ENCODE measurements at places on chromosomes 16 and 17.

DNA sequence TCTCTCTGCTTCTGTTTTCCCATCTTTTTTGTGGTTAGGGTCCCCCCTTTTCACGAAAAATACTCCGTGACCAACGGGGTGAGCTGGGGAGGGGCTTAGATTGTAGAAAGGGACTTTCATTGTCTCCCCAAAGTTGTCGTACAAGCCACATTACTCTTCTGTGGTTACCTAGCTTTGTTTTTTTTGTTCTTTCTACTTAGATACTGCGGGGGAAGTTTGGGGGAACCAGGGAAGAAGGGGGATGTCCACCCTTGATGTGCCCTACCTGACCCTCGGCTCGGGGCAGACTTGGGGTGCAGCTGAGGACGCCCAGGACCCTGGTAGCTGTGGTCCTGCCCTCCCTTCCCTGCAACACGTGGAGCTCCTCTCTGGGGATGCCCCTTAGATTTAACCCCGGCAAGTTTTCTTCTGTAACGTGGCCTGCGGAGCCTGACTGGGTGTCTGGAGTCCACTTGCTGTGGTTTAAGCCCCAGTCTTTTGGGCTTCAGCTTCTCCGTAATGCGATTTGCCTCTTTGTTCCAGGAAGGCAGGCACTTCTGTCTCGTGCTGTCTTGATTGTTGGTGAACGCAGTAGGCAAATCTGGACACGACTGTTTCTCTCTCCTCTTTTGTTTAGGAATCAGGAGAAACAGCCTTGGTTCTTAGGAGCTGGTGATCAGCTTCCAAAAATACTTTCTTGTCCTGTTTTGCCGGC lies 892 bp downstream of the ABCC1 start:
- DNase-seq, result no peak

DNA sequence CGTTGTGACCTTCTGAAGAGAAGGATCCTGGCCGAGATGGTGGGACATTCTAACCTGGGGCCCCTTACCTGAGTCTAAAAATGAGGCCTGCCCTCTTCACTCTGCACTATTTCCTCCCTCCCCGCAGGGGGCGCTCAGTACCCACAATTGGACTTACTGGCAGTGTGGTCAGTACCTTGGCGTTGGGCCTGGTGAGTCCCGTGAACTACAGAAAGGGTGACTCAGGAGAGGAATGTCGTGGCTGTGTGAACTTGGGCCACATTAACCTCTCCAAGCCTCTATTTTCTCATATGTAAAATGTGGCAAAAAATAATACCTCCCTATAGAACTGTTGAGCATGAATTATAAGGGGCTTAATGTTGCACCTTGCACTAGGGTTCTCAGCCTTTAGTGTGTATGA lies 3.9 kb downstream of the RSAD1 start:
- peak; percentile 87 for DNase-seq

DNA sequence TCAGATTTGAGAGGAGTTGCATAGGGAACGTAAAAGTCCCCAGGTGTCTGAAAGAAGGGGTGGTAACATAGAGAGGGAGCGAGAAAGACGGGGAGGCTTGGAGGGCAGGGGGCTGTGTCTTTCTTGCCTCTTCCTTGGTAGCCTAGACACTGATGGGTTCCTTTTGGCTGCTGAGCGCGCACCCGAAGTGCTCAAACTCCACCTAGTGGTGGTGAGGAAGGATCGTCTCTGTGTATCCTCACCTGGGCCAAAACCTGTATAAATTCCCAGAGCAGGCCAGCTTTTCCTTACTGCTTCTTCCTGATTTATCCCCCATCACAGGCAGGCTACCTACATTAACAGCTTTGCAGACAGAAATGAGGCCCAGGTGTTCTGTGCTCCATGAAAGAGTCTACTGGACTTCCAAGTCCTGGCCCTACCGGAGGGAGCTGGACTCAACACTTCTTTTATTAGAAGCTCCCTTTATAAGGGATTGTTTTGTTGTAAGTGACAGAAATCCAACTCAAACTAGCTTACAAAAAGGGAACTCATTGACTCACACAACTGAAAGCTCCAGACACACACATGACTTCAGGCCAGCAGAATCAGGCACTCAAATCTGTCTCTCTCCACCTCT lies 5.5 kb upstream of the SLC25A35 start:
- DNase-seq, result peak; percentile 40

DNA sequence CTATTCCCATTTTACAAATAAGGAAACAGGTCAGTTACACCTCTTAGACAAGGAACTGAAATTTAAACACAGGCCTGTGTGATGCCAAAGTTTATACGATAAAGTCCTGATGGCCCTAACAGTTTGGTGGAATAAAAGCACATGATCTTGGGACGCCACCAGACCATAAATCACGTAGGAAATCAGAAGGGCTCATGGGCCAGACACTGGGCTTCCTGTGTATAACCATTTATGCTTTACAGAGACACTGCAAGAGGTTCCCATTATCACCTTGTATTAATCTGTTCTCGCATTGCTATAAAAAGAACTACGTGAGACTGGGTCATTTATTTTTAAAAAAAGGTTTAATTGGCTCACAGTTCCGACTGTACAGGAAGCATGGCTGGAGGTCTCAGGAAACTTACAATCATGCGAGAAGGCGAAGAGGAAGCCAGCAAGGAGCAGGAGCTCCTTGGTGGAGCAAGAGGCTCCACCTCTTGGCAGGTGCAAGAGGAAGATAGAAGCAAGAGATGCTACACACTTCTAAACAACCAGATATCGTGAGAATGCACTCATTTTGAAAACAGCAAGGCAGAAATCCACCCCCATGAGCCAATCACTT lies 124.0 kb upstream of the MON1B start:
- DNase-seq, result no peak

DNA sequence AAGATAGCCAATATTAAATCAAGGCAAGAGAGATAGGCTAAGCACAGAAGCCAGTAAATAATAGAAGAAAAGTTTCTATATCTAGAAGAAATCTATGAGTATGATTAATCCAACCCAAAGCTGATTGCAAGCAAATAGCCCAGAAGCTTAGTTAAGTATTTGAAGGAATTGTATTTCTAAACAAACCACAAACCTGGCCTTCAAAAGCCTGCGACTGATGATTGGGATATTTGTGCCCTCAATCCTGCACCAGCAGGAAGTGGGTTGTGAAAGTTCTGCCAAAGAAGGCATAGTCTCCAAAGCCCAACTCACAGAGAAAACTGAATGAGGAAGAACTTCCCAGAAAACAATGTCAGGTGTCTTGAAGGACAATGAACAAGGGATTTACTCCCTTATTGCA lies 114.5 kb upstream of the C17orf78 start:
- no peak for DNase-seq

DNA sequence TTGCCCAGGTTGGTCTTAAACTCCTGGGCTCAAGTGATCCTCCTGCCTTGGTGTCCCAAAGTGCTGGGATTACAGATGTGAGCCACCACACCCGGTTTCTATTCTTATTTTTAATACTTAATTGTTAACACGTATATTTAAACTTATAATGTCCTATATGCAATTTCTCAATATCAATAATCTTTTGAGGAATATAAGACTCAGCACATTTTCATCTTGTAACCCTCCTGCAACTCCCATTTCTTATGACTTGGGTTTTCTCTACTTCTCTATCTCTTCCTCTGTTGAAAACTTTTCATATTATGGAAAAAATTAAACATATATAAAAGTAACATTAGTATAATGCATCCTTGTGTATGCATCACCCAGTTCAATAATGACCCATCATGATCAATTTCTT lies 150.7 kb downstream of the PRKCB start:
- no peak for DNase-seq

- peak; percentile 74 for DNase-seq
These were observed 7.4 kb downstream of the NDRG4 start for GRCh38 chr16:58507195-58507962.

DNA sequence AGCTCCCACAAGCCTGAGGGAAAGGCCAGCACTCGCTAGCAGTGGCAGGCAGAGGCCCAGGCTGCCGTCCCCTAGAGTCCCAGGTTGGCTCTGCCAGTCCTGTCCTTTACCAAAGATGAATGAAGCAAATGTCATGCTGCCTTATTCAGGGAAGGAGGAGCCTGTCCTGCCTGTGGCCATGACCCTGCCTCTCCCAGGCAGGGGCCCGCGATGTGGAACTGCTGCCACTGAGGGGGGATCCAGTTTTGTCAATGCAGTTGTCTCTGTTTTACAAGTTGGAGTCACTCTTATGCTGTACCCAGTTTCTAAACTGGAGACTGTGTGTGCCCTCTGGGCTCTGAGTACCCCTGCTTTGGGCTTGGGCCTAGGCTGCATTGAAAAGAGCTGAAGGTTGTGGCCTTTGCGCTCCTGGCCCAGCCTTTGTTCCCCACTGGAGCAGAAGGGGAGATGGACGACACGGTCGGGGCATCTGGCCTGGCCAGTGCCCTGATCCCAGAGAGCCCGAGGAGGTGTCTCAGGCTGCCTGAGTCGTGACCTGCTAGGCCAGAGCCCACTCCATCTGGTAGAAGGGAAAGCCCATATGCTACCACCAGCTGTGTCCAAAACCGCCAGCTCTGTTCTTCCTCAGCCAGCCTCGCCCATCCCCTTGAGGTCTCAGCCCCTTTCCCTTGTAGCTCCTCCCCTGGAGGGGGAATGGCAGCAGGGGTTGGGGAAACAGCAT lies 5.5 kb downstream of the LIMD2 start:
- no peak for DNase-seq

- peak; percentile 55 for DNase-seq
These were observed 21.7 kb downstream of the KATNIP start for GRCh38 chr16:27571433-27572326.

DNA sequence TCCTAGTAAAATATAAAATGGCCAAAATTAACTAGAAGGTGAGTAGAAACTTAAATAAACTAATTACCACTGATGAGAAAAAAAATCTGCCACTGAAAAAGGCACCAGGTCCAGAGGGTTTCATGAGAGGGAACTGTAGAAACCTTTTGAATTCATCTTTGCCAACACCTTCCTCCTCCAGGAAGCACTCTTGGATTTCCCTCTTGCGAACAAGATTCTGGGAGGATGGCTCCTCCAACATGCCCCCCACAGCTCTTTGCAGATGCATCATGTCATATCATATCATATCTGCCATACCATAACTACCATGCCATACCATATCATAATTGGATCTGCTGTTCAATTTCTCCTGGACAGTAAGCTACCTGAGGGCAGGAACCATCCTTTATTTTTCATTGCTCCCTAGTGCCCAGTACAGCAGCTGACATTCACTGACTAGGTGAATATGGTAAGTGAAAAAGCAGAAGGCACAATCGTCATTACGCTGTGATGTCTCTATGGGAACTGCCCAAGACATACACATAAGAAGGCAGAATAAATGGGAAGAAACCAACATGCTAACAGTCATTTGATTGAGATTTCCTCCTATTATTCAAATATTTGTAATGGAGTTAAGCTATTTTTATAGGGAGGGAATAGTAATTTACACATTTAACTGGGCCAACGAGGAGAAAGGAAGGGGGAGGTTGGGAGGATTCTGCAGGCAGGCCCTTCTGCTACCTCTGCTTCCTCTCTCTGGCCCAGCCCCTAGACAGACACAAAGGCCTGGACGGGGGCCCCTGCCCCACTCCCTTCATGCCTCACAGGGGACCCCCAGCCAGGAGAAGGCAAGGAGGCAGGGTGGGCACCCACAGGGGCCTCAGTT lies 110.1 kb upstream of the SMURF2 start:
- peak; percentile 69 for DNase-seq

DNA sequence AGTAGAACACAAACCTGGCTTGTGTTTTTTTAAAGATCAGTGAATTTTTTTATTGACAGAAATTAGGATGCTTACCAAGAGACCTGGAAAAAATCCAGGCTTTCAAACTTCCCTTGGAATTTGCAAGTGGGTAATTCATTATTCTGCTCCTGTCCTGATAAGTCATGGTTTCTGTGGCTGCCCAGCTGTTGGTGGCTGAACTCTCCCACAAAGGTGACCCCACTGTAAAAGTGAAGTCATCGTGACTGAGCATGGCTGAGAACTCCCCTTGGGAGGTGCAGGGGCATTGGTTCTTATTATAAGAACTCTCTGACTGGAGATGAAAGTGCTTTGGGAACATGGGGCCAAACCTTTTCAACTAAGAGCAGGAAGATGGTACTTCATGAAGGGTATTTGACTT lies 46.6 kb upstream of the TANC2 start:
- DNase-seq, result no peak

DNA sequence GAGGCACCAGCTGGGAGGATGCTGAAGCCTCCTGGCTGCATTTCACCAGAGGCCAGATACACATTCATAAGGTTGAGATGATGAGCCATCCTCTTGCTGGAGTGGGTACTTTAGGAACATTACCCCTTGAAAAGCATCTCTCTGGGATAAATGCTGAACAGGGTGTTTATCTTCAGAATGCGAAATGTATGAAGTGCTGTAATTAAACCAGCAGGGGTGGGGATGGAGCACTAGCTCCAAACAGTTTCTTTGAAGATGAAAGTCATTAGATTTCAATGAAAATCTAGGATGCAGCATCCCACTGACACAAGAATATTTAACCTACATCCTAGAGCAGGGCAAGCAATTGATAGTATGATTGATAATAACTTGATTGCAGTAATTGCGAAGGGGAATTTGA lies 158.1 kb downstream of the CYLD start:
- DNase-seq, result no peak

- no peak for DNase-seq
These were observed 10.1 kb downstream of the WFIKKN2 start for GRCh38 chr17:50845240-50846147.

DNA sequence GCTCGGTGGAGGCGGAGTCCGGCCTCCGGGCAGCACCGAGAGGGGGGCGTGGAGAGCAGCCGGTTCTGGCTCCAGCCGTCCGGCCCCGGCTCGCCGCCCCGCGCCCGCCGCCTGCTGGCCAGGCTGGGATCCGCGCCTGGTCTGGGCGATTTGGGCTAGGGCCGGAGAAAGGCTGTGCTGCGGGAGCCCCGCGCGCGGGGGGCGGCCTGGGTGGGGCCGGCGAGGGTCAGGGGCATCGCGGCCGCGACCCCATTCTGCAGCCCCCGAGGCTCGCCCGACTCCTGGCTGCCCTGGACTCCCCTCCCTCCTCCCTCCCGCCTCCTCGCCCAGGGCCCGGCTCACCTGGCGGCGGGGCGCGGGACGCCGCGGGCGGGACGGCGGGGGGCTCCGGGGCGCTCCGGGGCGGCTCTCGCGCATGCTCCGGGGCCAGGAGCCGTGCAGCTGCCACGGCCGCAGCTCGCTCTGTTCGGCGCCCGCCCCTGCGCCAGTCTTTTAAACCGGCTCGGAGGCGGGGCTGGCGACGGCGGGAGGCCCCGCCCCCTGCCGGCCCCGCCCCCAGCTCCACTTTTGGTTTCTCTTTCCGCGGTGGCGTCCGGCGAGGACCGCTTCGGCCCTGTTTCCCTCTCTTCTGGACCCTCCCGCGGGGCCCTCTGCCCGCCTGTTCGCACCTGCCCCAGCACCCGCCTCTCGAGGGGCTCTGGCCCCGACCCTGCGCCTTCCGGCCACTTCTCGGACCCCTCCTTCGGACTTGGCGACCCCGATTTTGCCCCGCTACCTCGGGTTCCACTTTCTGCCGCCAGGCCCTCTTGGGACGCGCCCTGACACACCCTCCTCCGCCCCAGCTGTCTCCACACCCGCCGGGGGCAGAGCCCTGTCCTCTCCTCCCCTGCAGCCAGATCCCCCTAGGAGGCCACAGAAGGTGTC lies at the start of gene SOCS1:
TSS of gene SOCS1 (minus strand) at position 468 of the 924 bp plus-strand sequence. CDS start 726 bp downstream, outside the sequence.
- DNase-seq, result peak; percentile 87

GRCh38 chr17:28622186-28622585 lies 8.2 kb upstream of the RSKR start:
- no peak for DNase-seq
